ENCODE measurements at places on chromosomes 2 and 18.

DNA sequence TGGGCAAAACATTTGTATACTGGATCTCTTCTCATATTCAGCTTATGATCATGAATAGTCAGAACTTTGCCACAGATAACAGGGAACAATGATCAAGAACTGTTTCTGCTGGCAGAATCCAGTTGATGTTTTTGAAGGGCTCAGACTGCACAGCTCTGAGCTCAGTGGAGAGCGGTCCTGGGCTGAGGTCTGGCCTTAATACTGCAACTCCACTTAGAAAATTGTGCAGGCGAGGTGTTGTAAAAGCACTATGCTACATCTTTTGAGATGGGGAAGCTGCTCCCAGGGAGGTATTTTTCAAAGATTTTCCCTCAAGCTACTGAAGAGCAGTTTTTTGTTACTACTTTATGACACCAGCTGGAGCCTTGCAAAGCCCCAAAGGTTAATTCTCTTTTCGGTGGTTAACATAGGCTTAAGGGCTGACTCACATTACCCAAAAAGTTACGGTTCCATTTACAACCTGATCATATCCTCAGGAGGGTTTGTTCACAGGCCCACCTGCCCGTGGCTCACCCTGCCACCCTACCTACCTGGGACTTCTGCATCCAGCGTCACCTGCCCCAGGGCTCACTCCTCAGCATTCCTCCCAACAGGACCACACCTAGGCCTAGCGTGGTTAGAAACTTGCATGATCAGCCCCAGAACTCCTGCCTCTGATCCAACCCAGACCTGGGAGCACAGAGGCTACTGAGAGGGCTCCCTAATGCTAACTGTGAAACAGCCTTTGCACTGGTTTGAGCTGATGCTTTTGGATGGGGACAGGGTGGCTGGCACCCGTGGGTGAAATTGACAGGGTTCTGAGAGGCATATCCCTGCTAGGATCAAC, 114.4 kb downstream of the NCK2 start:
- ATAC-seq: no peak

DNA sequence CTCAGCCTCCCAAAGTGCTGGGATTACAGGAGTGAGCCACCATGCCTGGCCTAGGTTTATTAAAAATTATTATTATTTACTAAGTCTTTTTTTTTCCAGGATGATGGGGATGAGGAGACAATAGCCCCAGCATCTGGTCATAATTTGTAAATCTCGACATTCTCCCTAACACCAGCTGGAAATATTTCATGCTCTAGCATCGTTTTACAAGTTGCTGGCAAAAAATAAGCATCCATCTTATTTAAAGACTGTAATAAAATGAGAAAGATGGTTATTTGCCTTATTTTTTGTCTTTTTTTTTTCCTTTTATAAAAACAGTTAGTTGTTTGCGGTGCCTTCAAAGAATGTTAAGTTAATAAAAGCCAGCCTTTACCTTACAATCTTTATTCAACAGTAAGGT, 56.7 kb downstream of the SF3B1 start:
- no peak for ATAC-seq

GRCh38 chr2:149132339-149132738, 93.8 kb downstream of the LYPD6B start:
- ATAC-seq: no peak

DNA sequence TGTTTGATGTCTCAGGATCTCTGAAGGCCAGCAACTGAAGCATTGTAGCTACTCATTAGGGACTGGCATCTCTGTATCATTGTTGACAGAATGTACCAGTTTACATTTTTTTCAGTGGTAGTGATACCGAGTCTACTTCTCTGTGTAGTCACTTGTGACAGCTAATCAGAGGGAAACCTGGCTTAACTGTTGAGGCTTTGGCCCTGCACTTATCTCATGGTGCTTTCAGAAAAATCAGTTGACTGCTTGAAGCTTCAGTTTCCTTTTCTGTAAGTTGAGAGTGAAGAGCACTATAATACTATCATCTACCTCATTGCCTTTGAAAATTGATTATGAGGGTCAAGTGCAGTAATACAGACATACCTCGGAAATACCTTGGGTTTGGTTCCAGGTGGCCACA, 90.0 kb downstream of the COMMD1 start:
- no peak for ATAC-seq

DNA sequence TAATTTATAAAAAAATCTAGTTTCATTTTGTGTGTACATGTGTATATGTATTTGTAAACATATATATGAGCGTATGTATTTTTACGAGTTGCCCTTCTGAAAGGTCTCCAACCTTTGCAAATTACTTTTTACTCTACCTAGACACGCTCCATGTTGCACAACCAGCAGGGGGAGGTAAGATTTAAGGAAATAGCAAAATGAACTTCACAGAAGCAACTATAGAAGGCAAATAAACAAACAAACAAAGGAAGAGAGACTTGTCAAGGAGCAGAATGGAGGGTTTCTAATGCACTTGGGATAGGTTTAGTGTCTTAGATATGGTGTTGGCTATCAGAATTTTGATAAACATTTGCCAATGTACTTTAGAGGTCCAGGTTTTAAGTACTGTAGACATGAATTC, 820.5 kb upstream of the POU3F3 start:
- ATAC-seq: no peak

DNA sequence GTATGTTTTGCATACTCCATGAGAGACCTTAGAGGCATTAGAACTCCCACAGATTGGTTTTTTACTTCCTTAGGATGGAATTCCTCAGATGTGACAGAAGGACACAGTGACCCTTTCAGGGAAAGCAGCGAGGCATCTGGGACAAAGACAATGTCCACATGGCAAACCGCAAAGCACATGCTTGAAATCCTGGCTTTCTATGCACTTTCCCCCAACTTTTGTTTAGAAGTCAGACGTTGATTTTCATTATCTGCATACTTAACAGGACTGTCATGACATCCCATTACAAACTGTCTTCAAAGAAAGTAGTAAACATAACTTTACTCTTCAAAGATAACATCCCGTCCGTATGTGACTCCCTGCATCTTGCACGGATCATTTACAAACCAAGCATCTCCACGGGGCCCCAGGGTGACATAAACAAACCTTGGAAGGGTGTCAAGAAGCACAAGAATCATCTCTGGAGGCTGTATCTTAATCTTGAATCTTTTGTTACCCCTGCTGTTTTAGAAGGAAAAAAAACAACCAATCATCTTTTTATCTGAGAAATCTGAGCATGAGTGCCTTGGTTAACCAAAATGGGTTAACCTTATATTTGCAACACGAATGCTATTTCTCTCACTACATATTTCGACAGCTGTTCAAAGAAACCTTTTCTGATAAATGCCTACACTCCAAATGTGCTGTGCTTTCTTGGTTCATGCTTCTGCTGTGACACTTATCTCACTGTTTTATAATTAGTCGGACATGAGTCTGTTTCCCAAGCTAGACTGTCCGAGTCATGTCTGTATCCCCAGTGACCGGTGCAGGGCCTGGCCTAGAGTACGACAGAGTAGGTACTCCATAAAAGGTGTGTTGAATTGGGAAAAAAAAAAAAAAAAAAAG, 90.8 kb downstream of the CCBE1 start:
- no peak for ATAC-seq

DNA sequence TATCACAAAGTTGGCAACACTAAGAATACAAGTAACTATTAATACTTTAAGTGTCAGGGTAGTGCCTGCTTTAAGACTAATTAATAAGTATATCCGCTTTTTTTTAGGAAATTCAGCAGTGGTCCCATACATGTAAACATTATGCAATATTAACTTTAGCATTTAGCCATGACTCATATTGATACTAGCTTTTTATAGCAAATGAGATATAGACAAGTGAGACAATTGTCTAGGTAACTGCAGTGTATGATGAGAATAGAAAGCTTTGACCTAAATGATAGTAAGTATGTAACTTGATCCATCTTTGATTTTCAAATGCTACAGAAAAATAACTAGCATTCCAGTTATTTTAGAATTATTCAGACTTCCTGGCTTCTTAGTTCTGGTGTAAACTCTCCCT, 27.4 kb upstream of the VRK2 start:
- ATAC-seq: no peak

DNA sequence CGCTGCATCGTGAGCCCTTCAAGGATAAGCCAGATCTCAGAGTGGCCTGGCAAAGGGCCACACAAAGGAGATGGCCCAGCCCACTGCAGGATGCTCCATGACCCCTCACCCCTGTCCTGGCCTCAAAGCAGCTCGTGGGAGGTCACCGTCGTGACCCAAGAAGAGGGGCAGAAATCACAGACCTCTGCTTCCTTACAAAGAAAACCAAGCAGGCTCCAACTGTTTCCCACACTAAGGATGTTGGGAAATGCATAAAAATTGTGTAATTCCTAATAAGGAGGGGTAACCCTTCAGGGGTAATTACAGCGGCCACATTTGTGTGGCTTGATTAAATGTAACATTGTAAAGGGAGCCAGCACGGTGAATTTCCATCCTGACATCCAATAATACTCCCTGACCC, 102.3 kb downstream of the BOD1L2 start:
- no peak for ATAC-seq

- ATAC-seq: no peak
Observed at GRCh38 chr2:19868224-19868623, 33.6 kb downstream of the TTC32 start.

DNA sequence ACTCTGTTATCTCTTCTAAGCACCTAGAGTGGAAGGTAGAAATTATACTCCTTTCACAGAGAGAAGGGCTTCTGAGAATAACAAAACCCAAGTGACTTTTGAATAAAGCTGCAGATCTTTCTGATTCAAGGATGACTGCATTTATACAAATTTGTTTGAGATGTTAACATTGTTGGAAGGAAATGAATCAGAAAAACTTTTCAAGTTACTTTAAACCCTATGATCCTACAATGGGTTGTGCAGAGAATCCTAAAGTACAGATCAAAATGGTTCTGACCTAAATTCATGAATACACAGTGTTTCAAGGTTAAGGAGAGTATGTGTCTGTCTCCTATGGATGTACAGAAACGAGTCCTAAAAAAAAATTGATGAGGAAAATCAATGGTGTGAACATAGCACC, 1.8 kb downstream of the RFTN2 start:
- ATAC-seq: no peak

Data from gastroesophageal sphincter (tissue), 4 donors.